ENCODE measurements at places on chromosomes 12 and 14. TPM values are rescaled to one million over a fixed set of nuclear protein-coding genes. Genes with fewer than 3 reads are reported as not detected.
A peak's percentile ranks its signal among the peaks of the same experiment; 100 is the strongest.

DNA sequence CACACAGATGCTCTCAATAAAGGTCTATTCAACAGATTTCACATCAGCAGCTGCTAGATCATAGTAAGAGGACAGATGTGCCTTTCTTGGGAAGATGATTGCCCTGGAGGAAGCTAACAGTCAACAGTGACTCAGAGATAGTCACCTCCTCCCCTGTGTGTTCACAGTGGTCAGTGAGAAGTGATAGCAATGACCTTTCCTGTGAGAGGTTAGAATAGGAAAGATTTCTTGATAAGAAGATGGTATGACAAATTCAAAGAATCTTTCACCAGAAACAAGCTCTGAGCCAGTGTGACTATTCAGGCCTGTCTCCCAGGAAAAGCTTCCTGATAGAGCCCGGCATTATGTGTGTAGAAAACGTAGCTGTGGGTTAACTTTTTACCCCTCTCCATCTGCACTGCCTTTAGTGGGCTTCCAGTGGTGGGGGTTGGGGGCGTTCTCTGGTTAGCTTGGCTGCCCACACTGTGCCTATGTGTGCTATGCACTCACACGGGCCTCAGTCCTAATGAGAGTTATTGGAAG lies 66.4 kb upstream of the ARHGAP5 start:
- DNase-seq, result no peak

- DNase-seq, result no peak
Measured at GRCh38 chr14:29102996-29103395, 336.4 kb downstream of the FOXG1 start.

SLC16A7 gene
- total RNA-seq, result 46.7 TPM

- no peak for DNase-seq
Measured at GRCh38 chr14:63852271-63852816, 460 bp upstream of the SYNE2 start.

VAMP1 gene
- 9.7 TPM for total RNA-seq

CNTN1 gene
- total RNA-seq, result 23.0 TPM

DNA sequence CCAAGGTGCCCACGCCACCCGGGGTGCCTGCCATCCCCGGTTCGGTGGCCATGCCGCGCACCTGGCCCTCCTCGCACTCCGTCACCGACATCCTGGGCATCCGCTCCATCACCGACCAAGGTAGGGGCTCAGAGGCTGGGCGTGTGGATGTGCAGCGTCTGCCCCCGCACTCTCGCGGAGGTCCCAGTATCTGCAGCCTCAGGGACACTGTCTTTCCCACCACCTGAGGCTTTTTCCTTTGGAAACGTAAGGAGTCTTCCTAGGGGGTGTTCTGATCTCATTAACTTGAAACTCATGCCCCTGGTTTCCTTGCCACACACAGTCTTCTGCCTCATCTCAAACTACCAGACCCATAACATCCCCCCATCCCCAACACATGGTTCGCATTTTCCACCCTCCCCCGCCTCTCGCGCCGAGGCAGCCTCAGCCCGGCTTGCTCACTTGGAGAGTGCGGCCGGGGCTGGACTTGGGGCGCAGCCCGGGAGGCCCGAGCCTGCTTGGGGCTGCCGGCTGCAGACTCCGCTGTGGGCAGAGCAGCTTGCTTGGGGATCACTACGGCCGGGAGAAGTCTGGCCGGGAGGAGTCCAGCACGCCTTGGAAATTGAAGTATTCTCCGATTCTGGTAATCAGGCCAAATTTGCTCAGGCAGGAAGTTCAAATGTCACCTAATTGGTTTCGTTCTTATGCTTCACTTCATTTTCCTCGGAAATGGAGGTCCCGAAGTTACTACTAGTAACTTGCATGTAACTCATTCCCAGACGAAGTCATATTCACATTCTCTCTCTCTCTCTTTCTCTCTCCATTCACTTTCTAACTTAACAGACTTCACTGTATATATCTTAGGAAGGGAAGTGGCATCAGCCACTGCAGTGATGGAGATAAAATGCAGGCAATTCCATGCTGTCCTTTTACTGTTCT lies 2.0 kb downstream of the PAX9 start:
- DNase-seq, result peak; percentile 78

NIN gene
- 57.7 TPM for total RNA-seq

IAPP gene
- not detected for total RNA-seq

GRCh38 chr12:130571734-130572133 lies 144.4 kb downstream of the RIMBP2 start:
- DNase-seq, result no peak

ULK1 gene
- 56.5 TPM for total RNA-seq

DNA sequence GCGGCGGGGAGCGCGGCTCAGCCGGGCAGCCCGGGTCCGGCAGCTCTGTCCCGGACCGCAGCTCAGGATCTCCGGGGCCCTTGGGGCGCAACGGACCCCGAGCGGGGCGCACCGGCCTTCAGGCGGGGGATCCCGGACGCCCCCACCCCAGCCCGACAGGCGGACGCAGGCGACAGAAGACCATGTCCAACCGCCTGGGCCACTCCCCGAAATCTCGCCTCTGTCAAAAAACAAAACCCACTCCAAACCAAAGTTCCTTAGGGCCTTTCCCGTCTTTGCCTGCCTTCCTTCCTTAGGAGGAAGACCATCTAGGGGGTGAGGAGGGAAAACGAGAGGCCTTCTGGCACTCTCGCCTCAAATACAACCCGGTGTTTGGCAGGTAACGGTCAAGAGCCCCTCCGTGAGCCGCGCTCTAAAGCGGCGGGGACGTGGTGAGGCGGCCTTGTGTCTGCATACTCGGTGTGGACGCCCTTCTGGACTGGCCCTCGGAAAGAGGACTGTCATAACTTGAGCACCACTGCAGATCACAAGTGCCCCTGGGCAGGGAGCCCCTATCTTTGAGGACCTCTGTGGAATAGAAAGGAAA lies 604 bp downstream of the HCFC2 start:
- no peak for DNase-seq

ACYP1 gene
- total RNA-seq, result 23.9 TPM

DNA sequence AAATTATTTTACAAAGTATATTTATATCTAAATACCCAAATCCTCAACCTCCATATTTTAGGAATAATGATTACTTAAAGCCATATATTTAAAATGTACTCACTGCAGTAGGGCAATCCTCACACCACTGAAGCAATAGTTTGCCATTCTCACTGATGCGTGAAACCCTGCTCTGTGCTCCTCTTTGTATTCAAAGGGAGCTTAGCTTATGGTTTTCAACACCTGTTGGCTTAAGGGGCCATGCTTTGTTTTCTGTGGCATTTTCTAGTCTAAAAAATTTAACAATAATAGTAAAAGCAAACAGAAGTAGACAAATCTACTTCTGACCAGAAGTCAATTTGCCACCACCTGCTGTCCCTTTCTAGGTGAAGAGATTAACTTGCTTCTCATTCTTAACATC lies 294.6 kb downstream of the FLRT2 start:
- no peak for DNase-seq

- no peak for DNase-seq
Measured at GRCh38 chr14:50839691-50840090, 8.7 kb upstream of the NIN start.

GRCh38 chr14:38992067-38992844 lies 110.8 kb downstream of the SEC23A start:
- DNase-seq, result no peak

DNA sequence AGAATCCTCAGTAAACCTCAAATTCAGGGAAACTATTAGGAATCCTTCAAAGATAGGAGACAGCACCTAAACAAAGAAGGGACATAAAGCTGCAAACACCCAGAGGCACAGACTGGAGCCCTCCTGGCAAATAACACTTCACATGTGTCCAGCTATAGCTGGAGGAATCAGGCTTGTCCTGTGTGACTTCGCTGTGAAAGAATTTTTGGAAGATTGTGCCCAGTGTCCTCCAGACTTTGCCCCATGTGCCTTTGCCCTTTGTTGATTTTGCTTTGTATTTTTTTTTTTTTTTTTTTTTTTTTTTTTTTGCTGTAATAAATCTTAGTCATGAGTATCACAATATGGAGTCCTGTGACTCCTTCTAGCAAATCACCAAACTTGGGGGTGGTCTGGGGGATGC lies 136.8 kb downstream of the KCNH5 start:
- DNase-seq, result no peak

- DNase-seq, result no peak
Measured at GRCh38 chr14:88834883-88835431, 10.5 kb downstream of the TTC8 start.

TAS2R43 gene
- 0.36 TPM for total RNA-seq

GRCh38 chr14:104145826-104146601 lies 7.6 kb downstream of the KIF26A start:
- DNase-seq, result peak; percentile 66

GRCh38 chr12:53431187-53431586 lies 7.5 kb downstream of the AMHR2 start:
- no peak for DNase-seq

DNA sequence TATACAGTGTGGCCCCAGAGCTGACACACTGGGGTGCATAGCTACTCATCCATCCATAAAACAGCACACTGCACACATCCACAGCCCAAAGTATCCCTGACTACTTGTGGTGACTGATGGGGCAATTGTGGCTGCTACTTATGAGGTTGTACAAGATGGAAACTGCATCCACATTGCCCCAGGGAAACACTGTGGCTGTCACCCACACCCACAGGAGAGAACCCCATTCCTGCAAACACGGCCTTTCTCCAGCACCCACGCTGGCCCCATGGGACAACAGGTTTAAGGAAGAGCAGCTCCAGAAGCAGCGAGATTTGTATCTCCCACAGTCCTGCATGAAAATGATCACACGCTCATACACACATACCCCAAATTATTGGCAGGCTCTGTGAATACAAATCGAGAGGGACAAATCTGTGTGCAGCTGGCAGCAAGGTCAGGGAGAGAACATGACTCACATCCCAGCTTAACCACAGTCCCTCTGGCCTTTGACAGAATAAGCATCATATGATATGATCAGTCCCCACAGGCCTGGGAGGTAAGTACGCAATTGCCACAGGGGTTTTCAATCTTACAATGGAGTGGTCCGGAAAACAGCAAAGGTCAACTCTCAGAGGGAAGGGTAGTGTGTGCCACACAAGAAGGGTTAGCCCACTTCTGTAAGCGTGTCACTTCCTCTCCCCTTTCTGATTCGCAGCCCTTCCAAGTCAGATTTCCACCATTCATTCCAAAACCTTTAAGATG lies 61.9 kb downstream of the ESR2 start:
- no peak for DNase-seq

DNA sequence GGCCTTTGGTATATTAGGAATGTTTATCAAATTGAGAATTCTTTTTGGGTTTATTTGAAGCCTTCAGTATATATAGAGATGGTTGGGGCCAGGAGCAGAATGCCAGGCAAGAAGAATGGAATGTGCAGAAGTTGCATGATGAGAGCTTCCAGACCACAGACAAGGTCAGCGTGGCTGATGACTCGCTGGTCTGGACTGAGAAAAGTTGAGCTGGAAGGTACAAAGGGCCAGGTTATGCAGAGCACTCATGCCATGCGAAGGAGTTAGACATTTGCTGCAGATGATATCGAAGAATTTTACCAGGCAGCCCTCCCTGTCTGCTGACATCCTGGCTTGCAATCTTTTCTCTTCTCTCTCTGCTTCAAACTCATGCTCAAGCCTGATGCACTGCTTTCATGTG lies 196.2 kb upstream of the ARHGAP5 start:
- DNase-seq, result no peak

GRCh38 chr12:89059721-89060541 lies 292.4 kb downstream of the DUSP6 start:
- no peak for DNase-seq

KRT73 gene
- not detected for total RNA-seq

PIP4P1 gene
- 27.6 TPM for total RNA-seq

DNA sequence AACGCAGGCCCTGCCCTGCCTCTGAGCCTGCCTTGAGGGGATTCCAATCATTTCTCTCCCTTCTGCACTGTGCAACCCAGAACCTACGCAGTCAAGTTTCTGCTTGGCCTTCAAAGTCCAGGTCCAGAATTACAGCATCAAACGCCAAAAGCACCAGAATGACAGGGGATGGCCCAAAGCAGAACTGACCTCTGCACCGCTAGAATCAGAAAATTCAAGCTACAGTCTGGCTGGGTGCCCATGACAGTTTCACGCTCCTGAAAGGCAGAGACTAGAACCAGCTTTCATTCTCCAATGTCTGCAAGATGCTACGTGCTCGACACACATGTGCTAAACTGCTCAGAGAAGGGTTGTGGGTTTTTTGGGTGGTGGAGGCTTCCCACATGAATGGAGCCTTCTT lies 4.1 kb downstream of the CLMN start:
- peak; percentile 20 for DNase-seq

GDF3 gene
- total RNA-seq, result 0.30 TPM

DNA sequence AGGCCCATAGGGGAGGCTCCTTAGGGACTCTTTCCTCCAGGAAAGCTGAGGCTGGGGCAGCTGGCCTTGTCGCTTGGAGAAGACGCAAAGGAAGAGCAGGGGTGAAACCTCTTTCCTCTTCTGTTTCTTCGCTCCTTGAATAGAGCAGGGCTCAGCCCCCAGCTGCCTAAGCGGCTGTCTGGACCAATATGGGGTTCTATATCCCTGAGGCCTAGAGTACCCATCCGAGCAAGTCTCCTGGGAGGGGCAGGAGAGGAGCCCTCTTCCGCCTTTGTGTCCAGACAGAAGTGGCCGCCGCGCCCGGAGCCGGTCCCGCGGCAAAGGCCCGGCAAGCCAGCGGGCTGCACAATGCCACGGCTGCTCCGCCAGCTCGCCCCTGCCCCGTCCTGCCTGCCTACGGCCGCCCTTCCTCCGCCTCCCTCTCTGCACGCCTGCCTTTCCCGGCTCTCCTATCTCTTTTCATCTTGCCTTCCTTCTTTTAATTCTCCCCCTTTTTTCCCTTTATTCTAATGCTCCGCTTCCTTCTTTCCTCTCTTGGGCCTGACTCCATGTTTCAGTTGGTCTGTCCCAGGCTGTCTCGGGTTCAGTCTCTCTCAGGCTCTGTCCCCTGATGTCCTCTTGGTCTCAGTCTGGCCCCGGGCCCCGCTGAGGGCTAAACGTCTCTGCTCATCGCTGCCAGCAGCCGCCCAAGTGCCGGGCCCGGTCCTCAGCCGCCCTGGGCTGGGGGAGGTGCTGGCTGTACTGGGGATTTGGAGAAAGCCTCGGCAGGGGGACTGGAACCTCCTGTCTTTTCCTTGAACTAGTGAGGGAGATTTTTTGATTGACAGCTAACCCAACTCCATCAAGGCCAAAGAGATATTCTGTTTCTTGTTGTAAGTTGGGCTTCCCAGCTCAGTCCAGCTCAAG lies 2.5 kb upstream of the HOXC9 start:
- DNase-seq, result no peak

- no peak for DNase-seq
Measured at GRCh38 chr12:80140005-80140404, 40.7 kb downstream of the OTOGL start.

POMT2 gene
- 15.6 TPM for total RNA-seq

DNA sequence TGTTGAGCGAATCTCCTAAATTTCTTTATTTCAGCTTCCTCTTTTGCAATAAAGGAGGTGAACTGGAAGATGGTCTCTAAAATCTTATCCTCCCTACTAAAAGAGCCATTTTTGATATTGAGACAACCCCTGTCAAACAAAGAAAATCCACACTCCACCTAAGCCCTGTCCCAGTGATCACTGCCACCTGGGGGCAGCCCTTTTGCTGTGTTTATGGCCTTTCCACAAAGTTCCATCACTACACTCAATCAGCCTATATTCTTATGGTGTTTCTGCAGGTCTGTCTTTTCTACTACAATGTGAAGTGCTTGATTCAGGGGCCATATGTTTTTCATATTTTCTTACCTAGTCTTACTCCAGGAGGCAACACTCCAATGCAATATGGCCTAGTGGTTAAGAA lies 163.7 kb downstream of the BMP4 start:
- DNase-seq, result no peak

PPP1R1A gene
- total RNA-seq, result 13.6 TPM

All from aorta (tissue), 5 donors.